C1 segment of cervical spinal cord (tissue), 14 donors: ENCODE measurements at places on chromosomes 13 and 19.

DNA sequence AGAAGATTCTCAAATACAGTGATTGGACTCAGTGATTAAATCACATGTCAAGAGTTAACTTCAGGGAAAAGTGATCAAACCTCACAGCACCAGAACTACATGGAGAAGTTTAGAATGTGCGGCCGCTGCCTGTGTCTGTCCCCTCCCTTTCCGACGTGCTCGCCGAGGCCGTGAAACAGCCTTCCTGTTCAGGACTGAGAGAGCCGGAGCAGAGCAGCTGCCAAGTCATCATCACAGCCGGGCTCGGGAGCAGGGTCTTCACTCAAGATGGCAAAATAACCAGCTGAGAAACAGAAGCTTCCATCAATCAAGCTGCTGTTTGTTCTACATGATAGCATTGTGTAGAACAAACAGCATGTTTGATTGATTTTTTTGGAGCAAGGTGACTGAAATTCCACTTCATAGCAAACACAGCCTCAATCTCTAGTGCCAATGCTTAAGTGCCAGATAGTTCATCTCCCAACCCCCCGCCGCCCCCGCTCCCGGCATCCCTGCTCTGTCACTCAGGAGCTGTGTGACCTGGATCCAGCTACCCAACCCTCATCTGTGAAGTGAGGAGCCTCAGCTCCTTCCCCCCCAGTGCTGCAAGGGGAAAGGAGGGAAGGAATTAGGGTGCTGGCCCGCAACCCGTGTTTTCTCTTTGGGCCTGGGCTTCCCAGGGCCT is 70.6 kb downstream of the HSPH1 start:
- no peak for DNase-seq

- DNase-seq: no peak
Observed at GRCh38 chr19:54400913-54401312, 14.4 kb upstream of the TTYH1 start.

DNA sequence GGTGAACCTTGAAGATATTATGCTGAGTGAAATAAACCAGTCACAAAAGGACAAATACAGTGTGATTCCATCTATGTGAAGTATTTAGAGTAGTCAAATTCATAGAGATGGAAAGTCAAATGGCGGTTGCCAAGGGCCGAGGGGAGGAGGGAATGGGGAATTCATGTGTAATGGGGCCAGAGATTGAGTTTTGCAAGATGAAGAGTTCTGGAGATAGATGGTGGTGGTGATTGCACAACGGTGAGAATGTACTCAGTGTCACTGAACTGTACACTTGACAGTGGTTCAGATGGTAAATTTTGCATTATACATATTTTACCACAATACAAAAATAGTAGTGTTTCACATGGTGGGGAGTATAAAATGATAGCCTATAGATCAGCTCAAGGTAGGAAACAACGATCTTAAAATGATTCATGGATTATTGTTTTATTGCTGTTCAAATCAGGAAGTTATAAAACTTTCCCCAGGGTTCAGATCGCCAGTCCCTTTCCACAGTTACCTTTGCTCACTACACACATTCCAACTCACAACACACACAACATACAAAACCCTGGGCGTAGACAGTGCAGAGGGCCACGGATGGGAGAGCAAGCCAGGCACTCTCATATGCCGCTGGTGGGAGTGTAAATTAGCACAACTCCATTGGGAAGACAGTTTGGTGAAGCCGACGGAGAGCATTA is 219.9 kb downstream of the ZIC5 start:
- DNase-seq: no peak

DNA sequence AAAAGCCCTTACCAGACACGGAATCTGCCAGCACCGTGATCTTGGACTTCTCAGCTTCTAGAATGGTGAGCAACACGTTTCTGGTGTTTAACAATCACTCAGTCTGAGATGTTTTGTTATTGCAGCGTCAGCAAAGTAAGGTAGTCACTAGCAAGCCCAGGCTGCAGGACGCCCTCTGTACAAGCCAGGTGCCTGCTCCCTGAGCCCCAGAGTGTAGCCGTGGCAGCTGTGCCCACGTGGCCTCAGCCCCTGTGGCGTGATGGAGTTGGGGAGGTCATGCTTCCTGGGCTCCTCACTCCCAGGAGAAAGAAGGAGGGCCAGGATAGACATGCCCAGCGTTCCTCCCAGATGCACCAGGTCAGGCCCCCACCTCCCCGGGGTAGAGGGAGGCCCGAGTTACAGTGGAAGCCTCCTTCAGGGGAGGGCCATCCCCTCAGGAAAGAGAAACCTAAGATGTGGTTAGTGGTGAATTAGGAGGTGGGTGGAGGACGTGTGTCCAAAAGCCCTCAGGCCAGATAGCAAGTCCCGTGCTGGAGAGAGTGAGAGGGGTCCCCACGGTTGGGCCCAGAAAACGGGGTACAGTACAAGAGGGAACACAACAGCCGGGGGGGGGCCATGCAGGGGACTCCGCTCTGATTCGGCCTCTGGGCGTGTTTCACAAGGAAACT is 169.6 kb upstream of the SOX1 start:
- no peak for DNase-seq

DNA sequence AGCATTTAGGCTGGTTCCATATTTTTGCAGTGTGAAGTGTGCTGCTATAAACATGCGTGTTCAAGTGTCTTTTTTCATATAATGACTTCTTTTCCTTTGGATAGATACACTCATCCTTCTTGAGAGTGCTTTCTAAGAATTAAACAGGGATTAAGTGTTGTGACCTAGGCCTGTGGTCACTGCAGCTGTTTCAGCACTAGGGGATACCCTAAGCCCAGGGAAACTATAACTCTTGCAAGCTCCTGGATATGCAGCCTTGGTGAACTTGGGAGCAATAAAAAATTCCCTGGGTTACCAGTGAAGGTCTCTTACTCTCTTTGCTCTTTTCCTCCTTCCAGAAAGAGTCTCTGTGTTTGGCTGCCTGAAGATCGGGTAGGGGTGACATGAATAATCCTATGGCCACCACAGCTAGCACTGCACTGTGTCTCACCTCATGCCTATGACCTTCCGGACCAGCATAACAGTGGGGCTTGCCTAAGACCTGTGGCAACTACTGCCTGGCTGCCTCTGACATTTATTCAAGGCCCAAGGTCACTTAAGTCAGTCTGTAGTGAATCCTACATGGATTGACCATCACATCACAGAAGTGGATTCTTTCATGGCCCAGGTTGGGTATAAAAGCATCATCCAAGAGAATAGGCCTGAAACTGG is 799.7 kb downstream of the DACH1 start:
- no peak for DNase-seq

DNA sequence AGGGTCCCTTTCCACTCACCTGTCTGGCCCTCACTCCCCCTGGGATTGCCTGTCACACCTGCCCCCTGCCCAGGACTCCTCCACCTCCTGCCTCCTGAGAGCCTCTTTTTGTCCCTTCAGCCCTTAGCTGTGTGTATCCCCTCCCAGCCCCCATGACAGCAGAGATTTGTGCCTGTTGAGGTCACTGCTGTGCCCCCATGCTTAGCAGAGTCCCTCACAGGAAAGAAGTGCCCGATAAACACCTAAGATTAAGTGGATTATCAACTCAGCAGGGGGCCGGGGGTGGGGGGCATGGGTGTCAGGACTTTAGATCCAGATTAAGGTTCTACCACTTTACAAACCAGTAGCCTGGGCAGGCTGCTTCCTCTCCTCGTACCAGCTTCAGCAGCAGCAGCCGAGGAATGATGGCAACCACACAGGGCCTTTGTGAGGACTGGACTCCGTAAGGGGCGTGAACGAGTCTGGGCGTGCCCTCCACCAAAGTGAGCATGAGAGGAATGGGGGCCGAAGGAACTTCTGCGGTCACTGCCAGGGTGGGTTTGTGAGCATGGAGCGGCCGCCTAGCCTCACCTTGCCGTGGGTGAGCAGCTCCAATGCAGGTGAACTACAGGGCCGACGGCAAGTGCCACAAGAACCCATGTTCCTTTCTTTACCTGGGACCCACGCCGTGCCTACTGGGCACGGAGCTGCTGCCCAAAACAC is 36.1 kb downstream of the ZNF787 start:
- no peak for DNase-seq
